ENCODE measurements at places on chromosomes 4 and X.

DNA sequence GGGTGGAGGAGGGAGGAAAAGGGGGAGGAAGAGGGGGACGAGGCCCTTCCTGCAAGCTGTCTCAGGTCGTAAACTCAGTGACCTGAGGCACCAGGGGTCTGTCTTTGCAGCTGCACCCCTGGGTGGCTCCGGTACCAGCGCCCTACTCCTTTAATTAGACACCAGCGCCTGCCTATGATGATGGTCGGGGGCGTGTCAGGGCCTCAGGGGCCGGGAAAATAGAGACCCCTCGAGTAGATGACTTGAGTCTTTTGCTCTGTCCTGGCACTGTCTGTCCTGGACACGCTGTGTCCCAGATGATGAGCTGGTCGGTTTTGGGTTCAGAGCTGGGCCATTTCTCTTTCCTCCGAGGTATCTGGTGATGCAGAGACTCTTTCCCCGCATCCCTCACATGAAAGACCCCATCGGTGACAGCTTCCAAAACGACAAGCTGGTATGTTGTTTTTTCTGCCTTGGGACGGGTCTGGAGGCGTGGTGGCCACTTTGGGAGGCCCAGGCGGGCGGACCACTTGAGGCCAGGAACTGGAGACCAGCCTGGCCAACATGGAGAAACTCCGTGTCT is 11.2 kb downstream of the SLC25A6 start:
- no peak for DNase-seq

DNA sequence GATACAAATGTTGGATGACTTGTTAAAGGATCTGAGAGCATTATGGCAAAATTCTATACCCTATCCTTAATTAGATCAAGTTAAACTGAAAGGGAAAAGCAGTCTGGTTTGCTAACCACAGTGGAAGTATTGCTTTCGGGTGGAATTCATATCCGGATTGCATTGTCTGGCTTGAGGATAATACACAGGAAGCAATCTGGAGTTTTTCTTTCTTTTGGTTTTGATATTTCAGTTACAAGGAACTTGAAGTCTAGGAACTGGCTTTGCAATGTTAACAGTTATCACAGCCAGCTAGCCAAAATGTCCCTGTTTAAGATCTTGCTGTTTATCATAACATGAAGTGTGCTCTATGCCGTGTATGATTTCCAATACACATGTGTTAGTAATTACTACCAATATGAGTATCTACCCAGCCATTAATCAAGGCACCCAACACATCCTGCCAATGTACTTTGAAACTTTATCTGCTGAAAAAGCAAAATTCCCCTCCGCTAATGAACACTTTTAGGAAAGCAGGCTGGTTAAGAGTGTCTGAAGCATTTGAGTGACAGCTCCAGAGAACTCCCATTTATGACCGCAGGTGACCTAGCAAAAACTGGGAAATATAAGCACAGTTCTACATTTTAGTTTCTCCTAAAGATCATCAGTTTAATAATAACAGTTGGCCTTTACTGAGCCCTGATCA is 146.4 kb downstream of the PALLD start:
- no peak for DNase-seq

DNA sequence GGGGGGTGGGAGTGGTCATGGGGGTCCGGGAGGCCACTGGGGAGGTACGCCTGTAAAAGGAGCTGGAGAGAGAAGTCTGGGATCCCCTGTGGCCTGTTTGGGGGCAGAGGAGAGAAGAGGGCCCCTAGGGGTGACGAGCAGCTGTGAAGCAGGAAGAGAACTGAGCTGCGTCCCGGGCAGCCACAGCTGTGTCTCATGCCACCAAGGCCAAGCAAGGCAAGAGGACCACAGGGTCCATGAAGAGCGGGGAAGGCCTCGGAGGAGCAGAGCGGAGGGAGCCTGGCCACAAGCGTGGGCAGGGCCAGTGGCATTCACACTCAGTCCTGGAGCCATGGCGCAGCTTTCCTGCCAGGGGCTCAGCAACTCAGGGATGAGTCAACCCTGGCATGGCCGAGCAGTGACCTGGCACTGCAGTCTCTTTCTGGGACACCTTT is 13.6 kb upstream of the NAT8L start:
- no peak for DNase-seq

DNA sequence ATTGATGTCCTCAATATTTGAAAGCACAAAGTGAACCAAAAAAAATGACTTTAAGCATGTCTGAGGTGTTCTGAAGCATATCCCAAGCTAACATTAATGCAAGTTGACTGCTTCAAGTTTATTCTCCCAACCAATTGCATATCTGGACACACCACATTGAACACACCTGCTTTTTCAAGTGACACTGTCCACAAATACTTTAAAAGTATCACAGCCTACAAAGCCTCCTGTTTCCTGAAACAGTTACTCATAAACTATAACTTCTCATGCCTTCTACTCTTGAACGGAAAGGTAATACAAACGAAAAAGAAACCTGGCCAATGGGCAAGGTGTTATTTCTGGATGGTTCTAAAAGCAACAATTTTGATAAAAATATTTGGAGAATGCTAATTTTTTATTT is 1.1 kb downstream of the CDKL2 start:
- no peak for DNase-seq

DNA sequence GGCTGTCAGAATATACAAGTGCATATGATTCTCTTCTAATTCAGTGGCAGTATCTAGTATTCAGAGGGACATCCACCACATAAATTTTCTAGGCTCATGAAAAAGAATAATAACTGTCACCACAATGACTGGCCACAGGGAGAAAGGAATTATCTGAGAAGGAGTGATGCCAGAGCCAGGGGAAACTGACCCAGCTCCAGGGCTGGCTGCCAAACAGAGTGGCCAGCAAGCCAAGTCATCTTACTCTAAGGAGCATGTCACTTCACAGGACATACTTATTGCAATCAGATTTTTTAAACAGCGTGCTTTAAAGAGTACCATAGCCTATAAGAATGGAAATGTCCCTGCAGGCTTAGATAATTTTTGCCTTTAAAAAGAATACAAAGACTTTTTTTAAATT is 5.8 kb upstream of the SEPTIN11 start:
- no peak for DNase-seq

DNA sequence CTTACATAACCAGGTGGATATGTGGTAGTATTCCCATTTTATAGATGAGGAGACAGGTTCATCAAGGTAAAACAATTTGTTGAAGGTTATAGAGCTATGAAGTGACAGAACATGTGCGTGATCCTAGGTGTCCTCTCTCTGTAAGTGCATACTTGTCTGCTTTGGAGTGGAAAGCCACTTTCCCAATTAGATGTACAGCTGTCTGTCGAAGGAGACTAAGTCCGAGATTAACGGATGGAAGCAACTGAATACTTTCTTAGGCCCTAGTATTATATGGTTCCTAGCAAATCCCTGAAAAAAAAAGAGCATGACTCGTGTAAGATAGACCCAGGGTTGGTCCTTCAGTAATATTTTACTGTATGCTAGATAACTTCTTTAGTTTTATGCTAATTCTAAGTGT is 19.7 kb downstream of the TMEM131L start:
- no peak for DNase-seq

DNA sequence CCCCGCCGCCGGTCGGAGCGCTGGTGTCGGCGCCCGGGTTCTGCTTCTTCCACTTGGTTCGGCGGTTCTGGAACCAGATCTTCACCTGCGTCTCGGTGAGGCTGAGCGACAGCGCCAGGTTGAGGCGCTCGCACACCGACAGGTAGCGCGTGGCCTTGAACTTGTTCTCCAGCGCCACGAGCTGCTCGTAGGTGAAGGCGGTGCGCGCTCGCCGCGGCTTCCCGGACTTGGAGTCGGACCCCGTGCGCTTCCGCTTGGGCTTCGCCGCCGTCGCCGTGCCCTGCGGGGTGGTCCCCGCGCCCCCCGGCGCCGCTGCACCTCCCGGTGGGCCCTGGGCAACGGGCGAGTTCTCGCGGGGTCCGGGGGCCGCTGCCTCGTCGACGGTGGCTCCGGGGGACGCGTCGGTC is 3.1 kb downstream of the NKX1-1 start:
- no peak for DNase-seq

DNA sequence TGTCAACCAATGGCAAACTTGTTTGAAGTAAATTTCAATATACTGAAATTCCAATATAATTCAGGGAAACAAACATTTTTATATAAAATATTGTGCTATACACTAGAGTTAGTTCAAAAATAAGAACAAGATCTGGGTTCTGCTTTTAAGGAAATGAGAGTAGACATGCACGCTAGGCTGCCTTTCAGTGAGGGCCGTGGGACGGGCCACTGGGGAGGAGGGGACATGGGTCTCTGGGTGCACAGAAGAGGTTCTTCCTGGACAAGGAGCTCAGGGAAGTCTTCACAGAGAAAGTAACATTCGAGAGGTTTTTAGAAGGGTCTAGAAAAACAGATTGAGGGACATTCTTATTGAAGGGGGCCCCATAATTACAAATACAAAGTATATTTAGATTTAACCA is 64.4 kb downstream of the SHROOM3 start:
- DNase-seq: no peak

GRCh38 chr4:80094191-80094590 is 21.2 kb upstream of the ANTXR2 start:
- DNase-seq: no peak

- DNase-seq: no peak
Observed at GRCh38 chr4:104728380-104729122, 233.9 kb upstream of the CXXC4 start.

GRCh38 chr4:40521957-40522356 is 107.7 kb downstream of the RBM47 start:
- DNase-seq: no peak

DNA sequence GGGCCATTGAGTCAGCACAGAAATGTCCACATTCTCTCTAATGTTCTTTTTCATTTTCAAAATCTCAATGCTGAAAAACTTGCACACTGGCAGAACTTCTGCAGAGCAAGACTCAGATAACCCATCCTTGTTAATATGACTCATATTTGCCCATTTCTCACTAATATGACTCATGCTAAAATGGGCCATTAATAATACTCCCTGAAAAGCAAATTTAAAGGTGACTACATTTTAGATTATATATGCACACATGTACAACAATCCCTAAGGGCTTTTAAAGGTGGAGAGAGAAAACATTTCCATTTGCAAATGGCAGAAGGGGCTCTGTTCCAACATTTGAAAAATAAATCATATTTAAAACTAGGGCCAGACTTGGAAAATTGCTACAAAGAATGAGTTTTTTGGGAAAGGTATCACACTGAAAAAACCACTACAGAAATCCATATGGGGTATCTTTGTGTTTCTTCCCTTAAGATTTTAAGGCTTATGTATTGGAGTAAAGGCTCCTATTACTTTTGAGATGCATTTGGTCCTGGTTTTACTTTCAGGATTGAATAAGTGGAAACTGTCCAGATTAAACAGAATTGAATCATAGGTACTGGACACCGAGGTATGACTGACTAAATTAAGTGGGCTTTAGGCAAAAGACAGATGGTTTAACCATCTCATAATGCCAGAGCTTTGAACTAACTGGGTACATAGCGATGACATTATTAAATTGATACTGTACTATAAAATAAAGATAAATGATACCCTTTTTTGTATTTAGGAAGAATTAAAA is 30.0 kb downstream of the TLR2 start:
- DNase-seq: no peak

DNA sequence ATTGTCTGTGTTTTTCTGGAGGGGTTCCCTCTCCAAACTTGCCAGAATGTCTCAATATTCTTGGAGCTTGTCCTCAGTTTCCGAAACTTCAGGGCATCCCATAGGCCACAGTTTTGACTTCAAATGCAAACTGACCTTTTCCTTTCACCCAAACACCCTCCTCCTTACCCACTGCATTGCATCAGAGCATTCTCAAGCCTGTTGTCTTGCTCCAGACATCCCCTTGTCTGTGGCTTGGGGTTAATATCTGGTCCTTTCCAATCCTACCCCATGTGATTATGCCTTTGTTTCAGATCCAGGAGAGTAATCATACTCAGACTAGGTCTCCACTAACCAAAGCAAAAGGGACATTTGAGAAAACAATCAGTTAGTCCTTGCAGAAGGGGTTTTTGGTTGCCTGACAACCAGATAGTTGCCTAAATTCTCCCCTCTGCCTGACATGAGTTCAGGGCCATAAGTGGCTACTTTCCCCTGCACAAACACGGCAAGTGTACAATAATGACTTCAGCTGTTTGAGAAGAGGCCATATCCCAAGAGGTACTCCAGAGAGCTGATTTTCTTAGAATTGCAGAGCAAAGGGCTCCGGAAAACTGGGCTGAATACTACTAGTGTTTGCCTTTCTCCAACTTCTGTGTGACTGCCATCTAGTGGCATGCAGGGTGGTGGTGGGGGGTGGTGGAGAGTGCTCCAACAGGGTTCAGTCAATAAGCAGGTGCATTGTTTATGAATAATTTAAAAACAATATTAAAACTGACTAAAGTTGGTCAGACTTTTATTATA is 130.2 kb downstream of the CHRDL1 start:
- DNase-seq: no peak

DNA sequence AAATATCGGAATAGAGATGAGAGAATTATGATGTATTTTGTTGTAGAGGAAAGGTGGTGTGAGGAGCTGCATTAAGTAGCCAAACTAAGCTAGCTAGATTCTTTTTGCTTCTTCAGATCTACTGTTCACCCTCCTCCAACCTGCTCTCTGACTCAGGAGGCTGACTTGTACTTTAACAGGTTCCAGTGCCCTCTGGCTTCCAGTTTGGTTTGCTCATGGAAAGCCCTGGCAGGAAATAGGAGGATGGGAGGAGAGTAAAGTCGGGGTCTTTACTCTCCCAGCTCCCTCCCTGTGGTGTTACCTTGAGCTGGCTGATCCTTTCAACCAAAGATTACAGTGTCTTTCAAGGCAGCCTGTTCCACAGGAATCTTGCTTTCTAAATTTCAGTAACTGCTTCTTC is 277.0 kb upstream of the EDA2R start:
- no peak for DNase-seq

GRCh38 chr4:6992728-6993677 is 50.2 kb upstream of the TADA2B start:
- no peak for DNase-seq

DNA sequence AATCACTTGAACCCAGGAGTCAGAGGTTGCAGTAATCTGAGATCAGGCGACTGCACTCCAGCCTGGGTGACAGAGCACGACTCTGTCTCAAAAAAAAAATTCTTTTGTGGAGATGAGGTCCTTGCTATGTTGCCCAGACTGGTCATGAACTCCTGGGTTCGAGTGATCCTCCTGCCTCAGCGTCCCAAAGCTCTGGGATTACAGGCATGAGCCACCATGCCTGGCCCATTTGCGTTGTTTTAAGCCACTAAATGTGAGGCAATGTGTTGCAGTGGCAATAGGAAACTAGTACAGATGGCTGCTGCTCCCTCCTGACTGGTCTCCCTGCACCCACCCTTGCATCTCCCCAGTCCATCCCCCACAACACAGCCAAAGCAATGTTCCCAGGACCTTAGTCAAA is 40.0 kb upstream of the APLN start:
- no peak for DNase-seq

Data from activated T-cell treated with anti-CD3 and anti-CD28 coated beads for 24 hours (primary cell).